ENCODE measurements at places on chromosomes 1 and 21.

GRCh38 chr1:4531842-4532241 lies 122.6 kb upstream of the AJAP1 start:
- DNase-seq, result no peak

- no peak for DNase-seq
These were observed 37.8 kb upstream of the CD34 start for GRCh38 chr1:207948536-207949250.

- no peak for DNase-seq
These were observed 98.1 kb downstream of the TM2D1 start for GRCh38 chr1:61626816-61627215.

DNA sequence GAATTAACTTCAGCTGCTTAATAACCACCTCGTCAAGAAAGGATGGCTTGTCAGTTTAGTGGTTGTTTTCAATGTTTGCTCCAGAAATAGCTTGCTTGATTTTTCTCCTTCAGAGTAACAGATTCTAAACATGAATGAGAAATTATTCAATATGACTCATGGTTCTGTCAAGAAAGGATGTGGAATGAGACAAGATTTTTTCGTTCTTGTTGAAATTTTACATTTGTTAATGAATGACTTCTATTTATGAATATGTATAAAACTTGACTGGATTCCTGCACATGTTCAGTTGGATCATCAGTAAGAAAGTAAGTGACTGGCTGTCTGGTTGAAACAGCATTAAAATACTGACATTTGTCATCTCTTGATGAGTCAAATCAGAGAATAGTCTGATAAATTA lies 38.3 kb downstream of the IFI44 start:
- no peak for DNase-seq

DNA sequence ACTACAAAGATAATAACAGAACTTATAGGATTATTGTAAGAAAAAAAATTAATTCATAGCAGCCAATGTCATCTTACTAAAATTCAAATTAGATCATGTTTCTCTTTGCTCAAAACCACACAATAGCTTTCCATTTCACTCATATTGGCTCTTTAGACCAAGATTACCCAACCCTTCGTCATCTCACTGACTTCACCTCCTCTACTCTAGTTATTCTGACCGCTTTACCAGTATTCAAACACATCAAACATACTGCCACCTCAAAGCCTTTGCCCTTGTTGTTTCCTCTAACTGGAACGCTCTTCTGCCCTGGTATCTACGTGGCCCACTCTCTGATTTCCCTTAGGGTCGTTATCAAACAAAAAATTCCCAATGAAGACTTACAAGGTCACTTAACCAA lies 1.7 kb downstream of the ANGPTL3 start:
- no peak for DNase-seq

DNA sequence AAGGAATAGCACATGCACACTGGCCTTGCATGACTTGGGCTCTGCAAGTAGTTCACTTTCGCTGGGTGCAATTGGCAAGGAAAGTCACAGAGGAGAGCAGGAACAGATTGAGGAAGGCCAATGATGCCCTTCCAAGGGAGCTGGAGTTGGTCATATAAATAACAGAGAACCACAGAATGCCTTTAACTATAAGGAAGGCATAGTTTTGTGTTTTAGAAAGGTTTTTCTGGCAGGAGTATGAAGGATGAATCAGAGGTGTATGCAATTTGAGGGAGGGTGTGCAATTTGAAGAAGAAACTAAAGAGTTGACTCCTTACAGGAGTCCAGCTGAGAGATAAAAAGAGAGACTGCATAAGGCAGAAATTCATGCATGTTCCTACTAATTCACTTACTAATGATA lies 112.1 kb downstream of the PHTF1 start:
- no peak for DNase-seq

- DNase-seq, result no peak
These were observed 131.2 kb downstream of the URB2 start for GRCh38 chr1:229757226-229757625.

DNA sequence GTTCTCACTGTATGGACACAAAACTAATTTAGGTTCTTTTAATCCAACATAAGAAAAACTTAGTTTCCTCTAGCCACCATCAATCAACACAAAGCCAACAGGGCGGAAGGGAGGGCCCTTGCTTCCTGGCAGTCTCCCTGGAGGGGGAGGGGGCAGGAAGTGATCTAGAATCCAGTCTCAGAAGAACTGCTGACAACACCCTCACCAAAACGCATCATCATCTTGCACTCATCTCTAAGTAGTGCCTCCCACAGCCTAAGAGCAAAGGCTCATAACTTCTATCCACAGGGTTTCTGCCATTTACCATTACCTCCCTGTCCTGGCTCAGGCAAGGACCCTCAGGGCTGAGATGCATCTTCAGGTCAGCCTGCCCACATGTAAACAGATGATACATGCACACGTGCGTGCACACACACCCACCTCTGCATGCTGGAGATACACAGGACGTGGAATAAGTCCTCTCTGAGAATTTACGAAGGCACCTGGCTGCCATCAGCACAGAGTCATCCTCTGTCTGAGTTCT lies 20.5 kb downstream of the HIVEP3 start:
- DNase-seq, result peak; percentile 44

- no peak for DNase-seq
These were observed 2.4 kb downstream of the MYBPHL start for GRCh38 chr1:109304226-109304920.

- no peak for DNase-seq
These were observed 218.1 kb upstream of the KAZN start for GRCh38 chr1:14380408-14380807.

GRCh38 chr1:232566093-232566492 lies 63.8 kb downstream of the SIPA1L2 start:
- no peak for DNase-seq

DNA sequence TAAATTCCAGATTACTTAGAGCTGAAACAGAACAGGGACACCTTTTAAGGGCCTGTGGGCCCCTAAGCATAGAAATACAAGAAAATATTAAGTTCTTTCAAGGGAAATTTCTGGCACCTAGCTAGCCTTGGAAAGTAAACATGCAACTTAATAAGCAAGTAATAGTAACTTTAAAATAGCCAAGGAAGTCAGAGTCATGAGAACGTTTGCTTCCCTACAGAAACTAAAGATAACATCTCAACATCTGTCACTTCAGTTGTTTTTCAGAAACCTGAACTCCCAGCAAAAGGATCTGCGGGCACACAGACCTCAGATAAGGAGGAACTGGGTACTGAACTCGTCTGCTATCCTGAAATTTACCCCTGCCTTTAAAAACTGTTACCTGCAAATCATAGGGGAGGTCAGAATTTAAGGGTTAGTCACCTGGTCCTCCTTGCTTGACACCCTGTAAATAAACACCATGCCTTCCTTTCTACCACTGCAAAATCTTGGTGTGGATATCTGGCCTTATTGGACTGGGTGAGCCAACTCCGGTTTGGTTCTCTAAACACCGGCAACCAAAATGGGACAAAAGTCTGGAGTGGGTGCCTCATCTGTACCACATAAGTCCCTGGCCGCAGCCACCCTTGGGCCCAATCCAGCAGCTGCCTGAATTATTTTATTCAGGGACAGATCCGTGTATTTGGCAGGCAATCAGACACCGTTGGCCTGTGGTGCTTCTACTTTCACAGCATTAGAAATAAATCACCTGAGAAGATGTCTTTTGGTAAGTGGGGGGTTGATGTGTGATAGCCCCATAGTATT lies 27.9 kb downstream of the NRDC start:
- DNase-seq, result no peak

- no peak for DNase-seq
These were observed 76.9 kb downstream of the GPATCH2 start for GRCh38 chr1:217553949-217554509.

- no peak for DNase-seq
These were observed 71.6 kb downstream of the COL24A1 start for GRCh38 chr1:86084998-86085397.

DNA sequence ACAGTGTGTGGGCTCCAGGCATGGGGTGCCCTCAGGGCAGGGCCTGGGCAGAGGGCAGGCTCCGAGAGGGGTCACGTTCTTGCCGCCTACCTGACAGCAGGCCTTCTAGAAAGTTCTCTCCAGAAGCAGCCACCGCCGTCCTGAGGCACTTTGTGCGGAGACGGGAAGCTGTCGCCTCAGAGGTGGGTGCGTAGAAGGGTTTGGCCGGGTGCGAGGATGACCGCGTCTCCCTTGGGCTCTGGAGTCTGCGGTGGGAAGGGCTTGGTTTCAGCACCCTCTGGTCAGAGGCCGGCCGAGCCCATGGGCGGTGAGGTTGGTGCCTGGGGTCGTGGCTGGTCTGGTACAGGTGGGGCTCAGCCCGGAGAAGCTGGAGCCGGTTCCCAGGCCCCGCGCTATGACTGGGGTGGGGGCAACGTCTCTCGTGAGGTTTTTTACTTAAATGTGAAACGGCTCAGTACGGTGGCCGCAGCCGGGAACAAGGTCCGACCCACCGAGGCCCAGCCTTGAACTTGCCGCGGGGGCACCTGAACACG lies 10.1 kb upstream of the TTLL10 start:
- DNase-seq, result no peak

DNA sequence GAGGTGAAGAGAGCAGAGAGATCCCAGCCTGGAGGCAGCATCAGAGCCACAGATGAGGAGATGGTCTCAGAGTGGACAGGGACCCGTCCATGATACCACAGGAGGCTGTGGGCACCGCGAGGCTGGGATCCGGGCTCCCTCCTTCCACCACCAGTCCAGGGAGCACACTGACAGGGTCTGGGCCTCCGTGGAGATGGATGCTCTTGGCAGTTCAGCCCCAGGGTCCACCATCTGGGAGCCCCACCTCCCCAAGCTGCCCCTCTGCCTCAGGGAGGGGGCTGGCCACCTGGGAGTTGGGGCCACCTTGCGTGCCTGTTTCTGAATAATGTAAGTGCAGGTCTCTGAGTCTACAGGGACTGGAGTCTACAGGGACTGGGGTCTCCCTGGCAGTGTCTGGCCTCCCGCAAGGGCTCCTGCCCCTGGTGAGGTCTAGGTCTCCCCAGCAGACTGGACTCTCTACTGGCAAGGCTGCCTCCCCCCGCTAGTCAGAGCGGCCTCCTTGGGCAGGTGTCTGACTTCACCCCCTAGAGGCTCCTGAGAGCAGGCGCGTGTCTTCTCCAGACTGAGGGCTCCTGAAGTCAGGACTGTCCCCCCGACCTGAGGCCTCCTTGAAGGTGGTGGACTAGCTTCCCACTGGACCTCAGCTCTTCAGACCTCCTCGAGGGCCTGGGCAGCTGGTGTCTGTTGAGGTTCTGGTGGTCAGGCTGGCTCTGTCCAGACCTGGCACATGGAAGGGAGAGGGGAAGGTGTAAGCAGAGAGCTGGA lies 218.5 kb downstream of the PTPRU start:
- no peak for DNase-seq

GRCh38 chr1:55768327-55768952 lies 553.3 kb upstream of the USP24 start:
- no peak for DNase-seq

- no peak for DNase-seq
These were observed 83.6 kb downstream of the ST6GALNAC3 start for GRCh38 chr1:76158126-76158525.

DNA sequence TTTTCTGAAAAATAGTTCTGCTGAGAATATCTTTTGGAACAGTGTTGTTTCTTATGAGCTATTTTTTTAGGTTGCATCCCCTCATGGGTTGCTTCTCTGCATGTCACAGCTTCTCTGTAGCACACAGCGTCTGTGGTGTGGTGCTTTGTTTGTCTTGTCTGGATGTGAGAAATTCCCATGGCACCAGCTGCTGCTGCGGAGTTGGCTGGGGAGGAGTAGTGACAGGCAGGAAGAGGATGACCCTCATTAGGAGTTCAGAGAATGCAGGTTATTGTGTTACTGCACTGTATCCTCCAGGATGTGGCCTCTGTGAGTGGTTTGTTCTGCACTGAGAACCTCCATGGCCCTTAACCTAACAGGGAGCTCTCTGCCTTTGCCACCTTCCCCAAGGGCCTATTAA lies 64.8 kb downstream of the TSEN15 start:
- no peak for DNase-seq

GRCh38 chr1:170620164-170620563 lies 43.8 kb upstream of the PRRX1 start:
- no peak for DNase-seq

- no peak for DNase-seq
These were observed 5.8 kb upstream of the CTSE start for GRCh38 chr1:206029484-206029883.

GRCh38 chr1:12173631-12174121 lies 6.9 kb downstream of the TNFRSF1B start:
- DNase-seq, result peak; percentile 95

DNA sequence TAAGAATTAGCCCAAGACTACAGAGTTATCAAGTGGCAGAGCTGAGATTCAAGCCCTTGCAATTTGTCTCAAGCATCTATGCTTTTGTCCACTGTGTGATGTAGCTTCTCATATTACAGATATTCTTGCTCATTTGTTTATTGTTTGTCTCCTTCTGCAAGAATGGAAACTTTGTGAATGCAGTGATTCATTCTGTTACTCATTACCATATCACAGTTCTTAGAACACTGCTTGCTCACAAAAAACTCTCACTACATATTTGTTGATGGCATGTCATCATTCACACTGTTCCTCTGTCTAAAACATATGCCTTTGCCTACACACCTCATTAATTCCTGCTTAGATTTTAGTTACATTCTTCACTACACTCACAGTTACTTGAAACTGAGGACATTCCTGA lies 1198.9 kb downstream of the PLA2G4A start:
- no peak for DNase-seq

- no peak for DNase-seq
These were observed 305 bp upstream of the RPS6KC1 start for GRCh38 chr1:213050745-213051126.

GRCh38 chr21:18716578-18717138 lies 313.1 kb upstream of the TMPRSS15 start:
- no peak for DNase-seq

DNA sequence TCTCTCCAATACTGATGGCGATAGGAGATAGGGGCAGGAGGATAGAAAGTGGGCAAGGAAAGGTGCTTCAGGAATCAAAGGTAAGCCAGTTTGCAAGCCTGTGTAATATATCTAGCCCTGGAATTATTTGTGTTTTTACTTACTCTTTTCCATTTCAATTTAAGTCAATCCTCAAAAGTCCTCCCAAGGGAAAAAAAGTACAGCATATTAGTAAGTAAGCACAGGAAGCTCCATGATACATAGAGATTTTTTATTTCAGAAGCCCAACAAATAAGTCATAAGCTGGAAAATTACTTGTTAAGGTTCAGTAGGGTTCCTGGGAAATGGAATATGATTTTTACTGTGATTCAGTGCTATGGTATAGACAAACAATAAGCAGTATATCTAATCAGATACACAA lies 337.7 kb upstream of the DUSP10 start:
- DNase-seq, result no peak
